Ovary (tissue), 10 donors: ENCODE measurements at places on chromosomes 5 and 9. TPM values are rescaled to one million over a fixed set of nuclear protein-coding genes. Genes with fewer than 3 reads are reported as not detected.

DNA sequence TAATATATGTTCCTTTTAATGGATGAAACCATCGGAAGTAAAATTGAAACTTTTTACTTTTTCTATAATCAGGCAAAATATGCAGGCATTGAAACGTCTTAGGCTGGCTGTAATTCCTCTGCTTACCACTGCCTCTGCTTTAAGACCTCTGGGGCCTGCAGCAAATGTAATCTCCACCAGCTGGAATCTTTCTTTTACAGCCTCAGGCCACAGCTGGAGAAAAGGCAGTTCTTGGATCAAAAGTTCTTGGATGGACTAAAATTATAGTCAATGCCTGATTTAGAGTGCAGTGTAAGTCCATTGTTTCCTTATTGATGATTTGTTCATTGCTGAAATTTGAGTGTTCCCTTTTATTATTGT, 396.7 kb downstream of the KCTD16 start:
- H3K27me3 ChIP-seq, result no peaks in the 10 kb centered on the region
- H3K36me3 ChIP-seq, result no peaks in the 10 kb centered on the region
- no peak overlapping the region for H3K27ac ChIP-seq
- H3K4me1 ChIP-seq, result no peaks in the 10 kb centered on the region
- DNase-seq, result no peak
- no peak overlapping the region for H3K4me3 ChIP-seq

- DNase-seq, result peak; percentile 53
- H3K27ac ChIP-seq, result no peak overlapping the region
- peaks cover 7% of the 10 kb centered on the region for H3K4me1 ChIP-seq
- no peaks in the 10 kb centered on the region for H3K27me3 ChIP-seq
Observed at GRCh38 chr9:19471737-19472648, 63.2 kb downstream of the ACER2 start.

DNA sequence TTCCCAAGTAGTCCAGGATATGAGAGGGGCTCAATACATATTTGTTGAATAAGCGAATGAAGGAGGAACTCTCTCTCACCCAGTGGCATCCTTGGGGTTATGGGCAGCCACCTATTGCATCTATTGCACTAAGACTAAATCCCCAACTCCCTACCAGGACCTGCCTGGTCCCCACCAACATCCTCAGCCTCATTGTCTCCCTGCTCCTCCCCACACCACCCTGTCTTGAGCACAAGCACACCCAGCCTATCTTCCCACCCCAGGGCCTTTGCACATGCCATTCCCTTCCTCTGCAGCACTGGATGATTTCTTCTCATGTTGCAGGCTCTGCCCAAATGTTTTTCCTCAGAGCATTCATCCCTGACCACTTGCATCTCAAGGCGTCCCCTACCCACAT, 133.8 kb downstream of the BARX1 start:
- H3K4me1 ChIP-seq, result no peaks in the 10 kb centered on the region
- H3K27me3 ChIP-seq, result no peaks in the 10 kb centered on the region
- DNase-seq, result no peak
- no peaks in the 10 kb centered on the region for H3K36me3 ChIP-seq
- no peak overlapping the region for H3K27ac ChIP-seq
- no peak overlapping the region for H3K4me3 ChIP-seq

DNA sequence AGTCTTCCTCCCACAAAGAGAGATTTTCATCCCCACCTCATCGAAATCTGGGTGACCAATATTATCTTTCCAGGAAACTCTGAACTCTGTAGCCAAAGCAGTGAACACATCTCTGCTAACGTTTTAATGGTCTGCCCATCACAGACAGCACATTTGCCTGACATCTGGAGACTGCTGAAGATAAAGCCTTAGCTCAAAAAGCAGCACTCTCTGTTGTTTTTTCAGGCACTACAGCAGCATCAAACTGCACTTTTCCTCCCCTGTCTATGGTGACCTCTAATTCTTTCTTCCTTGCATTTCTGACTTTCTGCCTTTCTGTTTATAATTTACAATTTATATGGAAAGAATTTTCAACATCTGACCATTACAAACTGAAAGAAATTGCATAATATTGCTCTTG, 66.8 kb downstream of the RAB3C start:
- H3K27me3 ChIP-seq, result no peaks in the 10 kb centered on the region
- H3K4me3 ChIP-seq, result no peak overlapping the region

GRCh38 chr5:123144096-123144495, 55.1 kb downstream of the PRDM6 start:
- no peak overlapping the region for H3K4me3 ChIP-seq
- no peaks in the 10 kb centered on the region for H3K36me3 ChIP-seq
- DNase-seq, result no peak
- no peak overlapping the region for H3K27ac ChIP-seq
- peaks cover 4% of the 10 kb centered on the region for H3K4me1 ChIP-seq

GRCh38 chr5:36908544-36909260, 32.1 kb downstream of the NIPBL start:
- DNase-seq, result no peak
- no peak overlapping the region for H3K27ac ChIP-seq
- H3K36me3 ChIP-seq, result no peaks in the 10 kb centered on the region
- no peaks in the 10 kb centered on the region for H3K27me3 ChIP-seq

- no peak overlapping the region for H3K4me3 ChIP-seq
- no peaks in the 10 kb centered on the region for H3K27me3 ChIP-seq
- H3K27ac ChIP-seq, result no peak overlapping the region
Observed at GRCh38 chr9:126883636-126884035, 23.2 kb downstream of the ZBTB34 start.

- no peak for DNase-seq
- H3K36me3 ChIP-seq, result no peaks in the 10 kb centered on the region
- no peaks in the 10 kb centered on the region for H3K27me3 ChIP-seq
- H3K4me3 ChIP-seq, result no peak overlapping the region
Observed at GRCh38 chr9:32004431-32005076, 379.9 kb upstream of the ACO1 start.

GRCh38 chr5:30661730-30662129, 531.8 kb upstream of the CDH6 start:
- H3K27me3 ChIP-seq, result no peaks in the 10 kb centered on the region
- no peak overlapping the region for H3K27ac ChIP-seq
- no peaks in the 10 kb centered on the region for H3K4me1 ChIP-seq
- no peak for DNase-seq
- no peaks in the 10 kb centered on the region for H3K36me3 ChIP-seq

DNA sequence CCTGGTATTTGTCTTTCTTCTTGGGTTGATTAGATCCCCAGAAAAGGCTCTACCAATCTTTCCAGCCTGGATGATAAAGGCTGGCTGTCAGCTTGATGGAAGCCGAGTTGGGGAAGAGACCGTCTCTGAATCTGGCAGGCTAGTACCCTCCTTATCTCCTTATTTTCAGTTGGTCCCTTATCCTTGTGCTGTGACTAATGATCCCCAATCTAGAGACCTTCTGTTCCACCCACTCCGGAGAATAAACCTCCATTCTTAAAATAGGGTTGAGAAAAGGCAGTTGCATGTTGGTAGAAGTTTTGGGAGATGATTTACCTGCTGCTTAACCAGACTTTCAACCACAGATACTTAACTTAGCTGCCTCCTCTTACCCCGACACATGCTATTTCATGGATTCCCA, 52.3 kb downstream of the PRKACG start:
- no peaks in the 10 kb centered on the region for H3K27me3 ChIP-seq
- H3K4me3 ChIP-seq, result no peak overlapping the region
- H3K36me3 ChIP-seq, result no peaks in the 10 kb centered on the region

DNA sequence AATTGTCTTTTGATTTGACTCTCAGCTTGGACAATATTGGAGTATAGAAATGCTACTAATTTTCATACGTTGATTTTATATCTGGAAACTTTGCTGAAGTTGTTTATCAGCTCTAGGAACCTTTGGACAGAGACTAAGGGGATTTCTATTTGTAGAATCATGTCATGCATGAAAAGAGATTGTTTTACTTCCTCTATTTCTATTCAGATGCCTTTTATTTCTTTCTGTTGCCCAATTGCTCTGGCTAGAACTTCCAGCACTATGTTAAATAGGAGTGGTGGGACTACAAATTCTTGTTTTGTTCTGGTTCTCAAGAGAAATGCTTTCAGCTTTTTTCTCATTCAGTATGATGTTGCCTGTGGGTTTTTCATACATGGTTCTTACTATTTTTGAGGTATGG, 112.8 kb upstream of the CDH12 start:
- H3K27ac ChIP-seq, result no peak overlapping the region
- H3K36me3 ChIP-seq, result no peaks in the 10 kb centered on the region
- H3K27me3 ChIP-seq, result no peaks in the 10 kb centered on the region
- no peaks in the 10 kb centered on the region for H3K4me1 ChIP-seq

DNA sequence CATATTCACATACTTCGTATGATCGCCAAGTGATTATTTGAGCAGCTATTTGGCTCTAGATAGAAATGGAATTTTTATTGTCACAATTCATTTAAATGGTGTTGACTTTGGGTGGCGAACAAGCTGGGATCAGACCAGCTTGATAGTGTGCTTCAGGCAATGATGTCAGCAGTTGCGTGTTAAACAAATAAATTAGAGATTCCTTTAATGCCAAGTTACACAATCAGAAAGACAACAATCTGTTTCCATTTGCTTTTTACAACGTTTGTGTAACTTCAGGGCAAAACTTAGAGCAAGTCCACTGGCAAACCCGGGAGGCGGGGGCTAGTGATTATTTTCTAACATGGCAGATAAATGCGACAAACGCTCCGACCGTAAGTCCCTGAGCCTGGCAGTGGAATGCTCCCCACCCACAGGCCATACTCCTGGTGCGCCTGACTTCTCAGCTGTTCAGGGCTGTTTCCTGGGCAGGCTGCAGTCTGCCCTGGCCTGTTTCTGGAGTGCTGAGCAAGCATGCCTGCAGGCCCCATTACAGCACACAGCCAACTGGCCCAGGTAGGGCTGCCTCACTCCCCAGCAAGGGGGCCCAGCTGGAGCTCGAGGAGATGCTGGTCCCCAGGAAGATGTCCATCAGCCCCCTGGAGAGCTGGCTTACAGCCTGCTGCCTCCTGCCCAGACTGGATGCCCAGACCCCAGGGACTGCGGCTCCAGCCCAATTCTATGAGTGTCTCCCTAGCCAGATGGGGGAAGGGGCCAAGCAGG, 88.7 kb downstream of the BASP1 start:
- H3K4me1 ChIP-seq, result peaks cover 3% of the 10 kb centered on the region
- H3K27ac ChIP-seq, result no peak overlapping the region

- no peaks in the 10 kb centered on the region for H3K27me3 ChIP-seq
- H3K36me3 ChIP-seq, result no peaks in the 10 kb centered on the region
- DNase-seq, result no peak
- no peaks in the 10 kb centered on the region for H3K4me1 ChIP-seq
Observed at GRCh38 chr9:19998153-19998552, 209.3 kb upstream of the SLC24A2 start.

DNA sequence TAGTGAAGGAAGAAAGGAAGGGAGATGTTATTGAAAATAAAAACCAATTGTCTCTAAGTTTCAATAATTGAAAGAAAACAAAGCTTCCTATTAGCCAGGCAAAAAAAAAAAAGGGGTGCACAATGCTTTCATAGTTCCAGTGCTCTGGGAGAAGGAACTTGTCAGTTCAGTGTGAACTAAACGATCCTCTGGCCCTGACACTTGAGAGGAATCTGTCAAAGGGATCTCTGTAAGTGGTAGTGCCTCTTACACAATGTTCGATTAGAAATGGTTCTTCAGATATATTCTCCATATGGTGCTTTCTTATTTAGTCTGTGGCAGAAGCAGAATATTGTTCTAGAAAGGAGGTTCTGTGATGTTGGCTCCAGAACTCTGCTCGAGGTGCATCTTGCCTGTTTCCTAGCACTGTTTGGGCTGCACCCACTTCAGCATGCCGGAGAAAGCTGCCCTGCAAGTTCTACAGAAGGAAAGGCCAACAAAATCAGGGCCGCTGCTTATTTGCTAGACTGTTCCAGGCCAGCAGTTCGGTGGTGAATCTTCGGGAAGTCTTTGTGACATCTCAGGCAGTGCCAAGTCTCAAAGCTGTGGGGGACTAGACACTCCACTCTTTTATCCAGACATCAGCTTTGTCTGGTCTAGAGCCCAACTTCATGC, 90.9 kb downstream of the PIK3R1 start:
- DNase-seq, result no peak
- H3K36me3 ChIP-seq, result no peaks in the 10 kb centered on the region
- no peaks in the 10 kb centered on the region for H3K4me1 ChIP-seq
- H3K27me3 ChIP-seq, result no peaks in the 10 kb centered on the region

The PRLR gene
- total RNA-seq, result 18.5 TPM

The MYO10 gene
- 13.9 TPM for total RNA-seq

The LOX gene
- 10.9 TPM for total RNA-seq

The STPG3 gene
- not detected for total RNA-seq

The LEAP2 gene
- total RNA-seq, result 1.4 TPM

The GLDC gene
- 2.9 TPM for total RNA-seq

The GFPT2 gene
- total RNA-seq, result 42.4 TPM

The TMEM8B gene
- total RNA-seq, result 14.7 TPM

The SGCD gene
- total RNA-seq, result 19.4 TPM
